ENCODE measurements at places on chromosomes 6 and 20.
A peak's percentile ranks its signal among the peaks of the same experiment; 100 is the strongest.

- DNase-seq = peak; percentile 70
Observed at GRCh38 chr20:46022411-46023147, 6.4 kb upstream of the SLC12A5 start.

- no peak for DNase-seq
Observed at GRCh38 chr6:51814418-51814817, 273.0 kb downstream of the PKHD1 start.

- DNase-seq = no peak
Observed at GRCh38 chr6:19465760-19466159, 371.4 kb upstream of the ID4 start.

DNA sequence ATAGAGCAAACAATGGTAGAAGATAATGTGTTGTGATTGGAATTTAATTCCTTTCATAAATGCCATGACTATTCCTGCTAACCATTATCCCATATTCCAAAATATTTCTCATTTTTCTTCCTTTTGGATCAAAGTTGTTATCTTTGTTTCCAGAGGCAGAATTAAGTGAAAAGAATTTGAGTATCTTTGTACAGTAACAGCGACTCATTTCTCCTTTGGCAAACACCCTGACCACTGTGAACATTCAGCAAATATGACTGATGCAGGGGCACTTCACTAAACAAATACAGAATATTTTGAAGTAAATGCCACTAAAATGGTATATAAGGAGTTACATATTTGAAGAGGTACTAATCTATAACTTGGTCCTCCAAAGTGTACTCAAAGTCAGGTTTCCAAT is 105.0 kb upstream of the LAMP5 start:
- DNase-seq = no peak

GRCh38 chr6:100467129-100468015 is 2.7 kb upstream of the SIM1 start:
- no peak for DNase-seq

- no peak for DNase-seq
Observed at GRCh38 chr20:17835240-17835933, 133.2 kb downstream of the SNX5 start.

Data from activated CD4-positive, alpha-beta T cell treated with anti-CD3 and anti-CD28 coated beads for 24 hours (primary cell).